ENCODE measurements at places on chromosomes 7 and 10.

GRCh38 chr7:45563941-45564461, 10.2 kb upstream of the ADCY1 start:
- DNase-seq: no peak

- DNase-seq: no peak
These were observed 156.8 kb downstream of the NRCAM start for GRCh38 chr7:108299251-108299973.

DNA sequence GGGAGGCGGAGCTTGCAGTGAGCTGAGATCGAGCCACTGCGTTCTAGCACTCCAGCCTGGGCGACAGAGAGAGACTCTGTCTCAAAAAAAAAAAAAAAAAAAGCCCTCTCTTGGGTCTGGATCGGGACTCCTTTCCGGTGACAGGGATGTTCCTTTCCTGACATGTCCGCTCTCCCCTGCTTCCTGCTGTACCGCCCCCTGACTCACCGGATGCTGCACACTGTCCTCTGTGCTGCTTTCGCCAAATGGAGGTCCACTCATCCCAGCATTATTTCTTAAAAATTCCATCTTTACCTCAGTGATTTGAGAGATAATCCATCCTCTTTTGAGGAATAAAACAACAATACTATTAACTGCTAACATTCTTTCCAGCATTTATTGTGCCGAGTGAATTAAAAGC, 113.8 kb upstream of the EEPD1 start:
- DNase-seq: no peak

GRCh38 chr10:31723106-31723750, 205.4 kb downstream of the ARHGAP12 start:
- no peak for DNase-seq

DNA sequence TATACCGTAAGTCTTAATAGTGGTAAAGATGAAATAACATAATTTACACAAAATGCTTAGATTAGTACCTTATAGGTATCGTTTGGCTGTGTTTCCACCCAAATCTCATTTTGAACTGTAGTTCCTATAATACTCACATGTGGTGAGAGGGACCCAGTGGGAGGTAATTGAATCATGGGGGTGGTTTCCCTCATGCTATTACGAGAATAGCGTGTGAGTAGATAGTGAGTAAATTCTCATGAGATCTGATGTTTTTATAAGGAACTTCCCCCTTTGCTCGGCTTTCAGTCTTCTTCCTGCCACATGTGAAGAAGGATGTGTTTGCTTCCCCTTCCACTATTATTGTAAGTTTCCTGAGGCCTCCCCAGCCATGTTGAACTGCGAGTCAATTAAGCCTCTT, 426.3 kb upstream of the POT1 start:
- no peak for DNase-seq

- no peak for DNase-seq
These were observed 78.2 kb downstream of the VPS50 start for GRCh38 chr7:93310346-93310745.

All from cortex of kidney (tissue), 1 donor.